ENCODE measurements at places on chromosomes 12 and 14.

- no peak for DNase-seq
Measured at GRCh38 chr12:66852765-66853164, 173.9 kb upstream of the GRIP1 start.

- DNase-seq: no peak
Measured at GRCh38 chr14:69540654-69541335, 33.9 kb downstream of the CCDC177 start.

DNA sequence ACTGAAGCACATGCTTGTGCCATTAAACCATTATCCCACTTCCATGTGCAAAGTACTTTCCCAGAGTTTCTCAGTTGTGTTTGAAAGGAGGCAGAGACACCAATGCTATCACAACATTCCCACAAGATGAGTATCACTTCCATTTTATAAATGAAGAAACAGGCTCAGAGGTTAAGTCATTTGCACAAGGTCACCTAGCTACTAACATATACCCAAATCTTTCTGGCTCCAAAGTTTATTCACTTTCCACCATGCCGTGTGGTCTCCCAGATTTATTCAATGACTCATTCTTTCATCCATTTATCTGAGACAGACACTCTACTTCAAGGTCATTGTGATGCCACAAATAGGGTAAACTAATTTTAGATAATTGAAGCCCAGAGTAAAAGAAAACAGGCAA, 9.4 kb downstream of the ART4 start:
- no peak for DNase-seq

GRCh38 chr12:123453165-123453564, 4.8 kb upstream of the SNRNP35 start:
- no peak for DNase-seq

GRCh38 chr12:116879509-116880212, 1.6 kb downstream of the HRK start:
- no peak for DNase-seq

- DNase-seq: no peak
Measured at GRCh38 chr14:69427596-69427995, 29.1 kb downstream of the SLC39A9 start.

GRCh38 chr14:76313852-76314251, 62.1 kb upstream of the ESRRB start:
- DNase-seq: no peak

DNA sequence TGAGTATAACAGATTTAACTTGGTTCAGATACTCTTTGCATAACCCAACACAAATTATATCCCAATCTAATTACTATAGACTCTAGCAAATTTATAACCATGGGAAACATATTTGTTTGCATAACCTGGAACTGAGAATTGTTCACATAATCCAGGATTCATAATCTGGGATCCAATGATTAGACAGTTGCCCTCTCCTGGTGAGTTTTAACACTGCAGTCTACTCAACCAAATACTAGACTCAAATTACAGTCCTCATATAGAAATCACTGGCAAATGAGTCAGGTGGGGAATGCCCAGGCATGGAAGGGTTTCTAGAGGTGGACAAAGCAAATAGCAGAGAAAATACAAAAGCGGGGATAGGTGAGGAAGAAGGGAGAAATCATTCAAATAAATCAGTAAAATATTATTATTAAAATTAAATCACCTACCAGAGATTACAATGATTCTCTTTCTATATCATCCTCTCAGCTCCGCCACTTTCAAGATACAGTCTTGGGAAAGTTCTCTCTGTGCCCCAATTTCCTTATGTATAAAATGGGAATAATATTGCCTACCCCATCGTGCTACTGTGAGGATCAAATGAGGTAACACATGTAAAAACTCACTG, 9.4 kb downstream of the GCH1 start:
- DNase-seq: no peak

- DNase-seq: no peak
Measured at GRCh38 chr14:102901633-102902032, 20.8 kb upstream of the AMN start.

GRCh38 chr12:14258575-14258940, 106.9 kb upstream of the ATF7IP start:
- no peak for DNase-seq

DNA sequence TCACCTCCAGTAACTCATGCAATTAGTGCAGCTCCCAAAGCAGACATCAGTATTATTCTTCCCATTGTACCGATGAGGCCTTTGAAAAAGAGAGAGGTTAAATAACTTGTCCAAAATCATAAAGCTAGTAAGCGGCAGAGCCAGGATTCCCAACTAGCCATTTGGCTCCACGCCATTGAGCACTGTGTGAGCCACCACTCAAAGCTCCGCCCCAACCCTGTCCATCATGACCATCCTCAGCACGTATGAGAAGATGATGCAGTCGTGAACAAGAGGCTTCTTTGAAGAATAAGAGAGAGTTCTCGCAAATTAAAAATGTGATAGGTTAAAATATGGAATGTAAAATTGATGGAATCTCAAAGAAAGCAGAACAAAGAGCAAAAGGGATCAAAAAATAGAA, 14.6 kb downstream of the CLMN start:
- no peak for DNase-seq

DNA sequence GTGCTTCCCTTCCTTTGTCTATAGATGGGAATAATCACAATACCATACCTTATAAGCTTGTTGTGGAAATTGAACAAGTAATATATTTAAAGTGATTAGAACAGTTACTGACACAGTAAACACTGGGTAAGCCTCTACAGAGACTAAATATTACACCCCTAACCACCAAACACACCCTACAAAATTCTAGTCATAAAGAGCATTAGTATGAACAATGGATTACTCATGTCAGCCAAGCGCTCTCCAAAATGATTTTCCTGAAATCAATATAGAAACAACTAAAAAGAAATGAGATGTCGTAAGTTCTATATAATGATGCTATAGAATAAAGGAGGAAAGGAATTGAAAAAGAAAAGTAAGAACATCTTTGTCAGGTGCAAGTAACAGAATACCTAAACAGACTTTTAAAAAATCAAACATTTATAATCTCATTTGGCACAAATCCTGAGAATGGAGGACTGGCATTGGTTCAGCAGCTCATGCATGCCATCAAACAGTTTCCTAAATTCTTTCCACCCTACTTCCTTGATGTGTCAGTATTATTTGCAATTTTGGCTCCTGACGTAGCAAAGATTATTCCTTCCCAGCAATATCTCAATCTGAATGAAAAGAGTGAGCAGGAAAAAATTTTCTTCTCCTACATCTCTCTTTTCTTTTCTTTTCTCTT, 118.0 kb downstream of the SINHCAF start:
- DNase-seq: no peak

DNA sequence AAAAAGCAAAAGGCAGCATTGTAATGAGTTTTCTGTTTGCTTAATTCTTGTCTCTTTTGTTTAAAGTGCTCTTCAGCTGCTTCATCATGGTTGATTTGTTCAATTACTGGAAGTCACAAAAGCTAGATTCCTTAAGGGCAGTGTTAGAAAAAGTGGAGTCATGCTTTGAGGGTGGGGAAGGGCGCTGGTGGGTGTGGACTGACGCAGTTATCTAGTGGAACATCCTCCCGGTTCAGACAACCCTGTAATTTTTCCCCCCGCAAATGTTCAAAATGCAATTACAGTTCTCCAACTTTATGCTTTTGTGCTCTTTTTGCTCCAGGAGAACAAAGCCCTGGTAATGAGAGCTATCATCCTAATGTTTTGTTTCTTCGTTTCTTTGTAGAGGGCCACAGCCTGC, 2.1 kb downstream of the AKAP6 start:
- no peak for DNase-seq

GRCh38 chr12:96249196-96250118, 55.3 kb downstream of the ELK3 start:
- no peak for DNase-seq

GRCh38 chr12:108482717-108483212, 32.3 kb upstream of the FICD start:
- DNase-seq: no peak

- no peak for DNase-seq
Measured at GRCh38 chr12:114275086-114275485, 130.9 kb downstream of the TBX5 start.

DNA sequence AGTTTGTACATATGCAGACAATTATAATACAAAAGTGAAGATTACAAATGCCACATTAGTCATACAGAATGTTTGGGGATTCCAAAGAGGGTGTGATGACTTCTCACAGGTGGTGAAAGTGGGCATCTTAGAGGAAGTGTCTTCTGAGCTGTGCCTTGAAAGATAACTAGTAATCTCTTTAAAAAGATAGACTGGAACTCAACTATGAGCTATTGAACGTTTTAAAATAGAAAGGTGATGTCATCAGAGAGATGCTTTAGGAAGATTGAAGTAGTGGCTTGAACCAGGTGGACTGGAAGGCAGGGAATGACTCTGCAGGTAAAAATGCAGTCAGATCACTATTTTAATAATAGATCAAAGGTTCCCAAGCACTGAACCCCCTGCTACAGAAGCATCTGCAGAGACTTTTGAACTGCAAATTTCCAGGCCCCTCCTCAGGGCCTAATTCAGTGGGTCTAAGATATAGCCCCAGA, 50.3 kb downstream of the SYT1 start:
- DNase-seq: no peak

GRCh38 chr14:75985618-75986438, at the start of gene IFT43:
Gene IFT43 (plus strand): TSS chr14:75985763. CDS start chr14:75985787, 24 bp downstream.
- DNase-seq: peak; percentile 88

GRCh38 chr12:131747276-131748177, 36.6 kb downstream of the SFSWAP start:
- no peak for DNase-seq

DNA sequence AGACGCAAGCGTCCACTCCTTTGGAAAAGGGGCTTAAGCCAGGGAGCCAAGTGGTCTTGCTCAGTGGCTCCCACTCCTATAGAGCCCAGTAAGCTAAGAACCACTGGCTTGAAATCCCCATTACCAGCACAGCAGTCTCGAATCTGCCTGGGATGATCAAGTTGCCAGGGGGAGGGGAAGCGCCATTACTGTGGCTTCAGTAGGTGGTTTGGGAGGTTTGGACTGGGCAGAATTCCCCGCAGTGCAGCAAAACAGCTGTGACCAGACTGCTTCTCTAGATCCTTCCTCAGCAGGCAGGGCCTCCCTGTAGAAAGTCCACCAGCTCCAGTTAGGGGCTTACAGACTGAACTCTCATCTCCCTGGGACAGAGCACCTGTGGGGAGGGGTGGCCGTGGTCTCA, 115.4 kb downstream of the TMEM117 start:
- no peak for DNase-seq

- no peak for DNase-seq
Measured at GRCh38 chr12:53484686-53485575, 14.3 kb downstream of the MAP3K12 start.

DNA sequence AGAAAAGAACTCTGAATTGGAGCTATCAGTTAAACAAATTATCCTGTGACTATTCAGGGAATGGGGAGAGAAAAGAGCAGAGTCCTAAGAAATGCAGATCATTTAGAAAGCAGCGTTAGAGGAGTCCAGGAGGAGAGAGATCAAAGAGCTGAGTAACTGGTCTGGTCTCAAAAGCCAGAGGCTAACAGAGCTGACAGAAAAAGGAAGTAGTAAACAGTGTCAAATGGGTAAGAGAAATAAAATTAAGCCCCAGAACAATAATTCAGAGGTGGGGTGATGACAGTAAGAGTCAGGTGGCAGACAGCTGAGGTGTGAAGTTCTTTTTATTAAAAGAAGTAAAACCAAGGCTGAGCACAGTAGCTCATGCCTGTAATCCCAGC, 19.3 kb downstream of the GXYLT1 start:
- no peak for DNase-seq

DNA sequence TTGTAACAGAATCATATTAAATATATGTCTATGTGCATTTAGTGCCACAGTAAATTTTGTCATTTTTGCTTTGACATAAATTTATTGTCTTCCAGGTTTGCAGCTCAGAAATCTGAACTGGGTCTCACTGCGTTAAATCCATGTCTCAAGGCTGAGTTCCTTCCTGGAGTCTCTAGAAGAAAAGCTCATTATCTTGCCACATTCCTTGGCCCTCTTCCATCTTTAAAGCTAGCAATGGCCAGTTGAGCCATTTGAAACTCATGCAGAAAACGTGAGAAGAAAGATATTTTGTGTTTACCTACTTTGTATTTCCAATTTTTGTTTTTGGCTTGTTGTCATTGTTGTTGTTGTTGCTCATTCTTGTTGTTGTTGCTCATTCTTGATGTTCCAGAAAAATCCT, 10.7 kb downstream of the PRH1 start:
- DNase-seq: no peak

GRCh38 chr12:91379051-91379775, 196.6 kb upstream of the DCN start:
- no peak for DNase-seq

DNA sequence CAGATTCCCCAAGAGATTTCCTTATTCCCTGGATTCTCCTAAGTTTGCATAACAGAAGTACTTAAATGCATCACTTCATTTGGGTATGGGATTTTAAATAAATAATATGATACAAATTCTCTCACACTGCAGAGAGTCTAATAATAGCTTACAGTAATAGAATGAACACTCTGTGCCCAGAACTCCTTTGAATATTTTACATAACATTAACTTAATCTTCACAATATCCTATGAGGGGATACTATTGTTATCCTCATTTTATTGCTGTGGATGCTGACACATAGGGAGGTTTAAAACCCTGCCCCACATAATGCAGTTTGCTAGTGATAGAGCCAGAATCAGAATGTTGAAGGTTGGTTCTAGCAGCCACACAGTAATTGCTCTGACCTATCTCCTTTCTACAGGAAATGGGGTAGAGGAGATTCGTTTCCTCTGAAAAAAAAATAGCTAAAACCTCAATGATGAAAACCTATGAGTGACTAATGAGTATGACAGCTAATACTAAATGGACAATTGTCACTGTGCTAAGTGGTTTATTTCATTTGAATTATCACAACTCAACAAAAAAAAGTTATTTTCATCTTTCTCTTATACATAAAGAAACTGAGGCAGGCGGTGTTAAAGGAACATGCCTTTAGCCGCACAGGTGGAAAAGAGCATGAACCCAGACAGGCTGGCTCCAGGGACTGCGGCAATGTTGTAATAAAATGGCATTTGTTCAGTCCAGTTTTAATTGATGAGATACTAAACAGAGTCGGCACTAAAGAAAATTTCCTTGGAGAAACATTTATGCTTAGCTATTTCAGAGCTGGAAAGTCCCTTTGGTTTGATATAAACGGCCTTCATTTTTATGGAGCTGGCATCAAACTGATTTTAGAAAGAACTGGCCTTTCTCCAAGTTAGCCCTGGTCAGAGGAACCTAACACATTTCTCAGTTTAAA, 880.9 kb downstream of the NRXN3 start:
- DNase-seq: no peak

- no peak for DNase-seq
Measured at GRCh38 chr12:6084261-6084968, 40.1 kb downstream of the VWF start.

DNA sequence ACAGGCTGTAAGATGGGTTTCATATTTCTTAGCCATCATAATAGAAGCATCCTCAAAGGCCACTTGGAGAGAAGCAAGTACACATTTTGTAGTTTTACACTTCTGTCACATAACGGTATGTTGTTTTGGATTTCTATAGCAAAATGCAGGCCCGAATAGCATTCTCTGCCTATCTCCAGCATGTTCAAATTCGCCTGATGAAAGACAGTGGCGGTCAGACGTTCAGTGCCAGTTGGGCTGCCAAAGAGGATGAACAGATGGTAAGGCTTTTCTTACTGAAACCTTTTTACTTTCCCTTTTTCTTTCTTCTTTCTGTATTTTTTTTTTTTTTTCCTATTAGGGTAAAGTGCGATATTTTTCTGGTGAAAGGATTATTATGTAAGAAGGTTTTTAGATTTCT, 110.5 kb downstream of the TTLL5 start:
- no peak for DNase-seq

Measured in stimulated activated CD8-positive, alpha-beta memory T cell treated with anti-CD3 and anti-CD28 coated beads, Interleukin-7, amount 100 ng/mL, for 1 hour (primary cell).